ENCODE measurements at places on chromosomes 12 and 14.

DNA sequence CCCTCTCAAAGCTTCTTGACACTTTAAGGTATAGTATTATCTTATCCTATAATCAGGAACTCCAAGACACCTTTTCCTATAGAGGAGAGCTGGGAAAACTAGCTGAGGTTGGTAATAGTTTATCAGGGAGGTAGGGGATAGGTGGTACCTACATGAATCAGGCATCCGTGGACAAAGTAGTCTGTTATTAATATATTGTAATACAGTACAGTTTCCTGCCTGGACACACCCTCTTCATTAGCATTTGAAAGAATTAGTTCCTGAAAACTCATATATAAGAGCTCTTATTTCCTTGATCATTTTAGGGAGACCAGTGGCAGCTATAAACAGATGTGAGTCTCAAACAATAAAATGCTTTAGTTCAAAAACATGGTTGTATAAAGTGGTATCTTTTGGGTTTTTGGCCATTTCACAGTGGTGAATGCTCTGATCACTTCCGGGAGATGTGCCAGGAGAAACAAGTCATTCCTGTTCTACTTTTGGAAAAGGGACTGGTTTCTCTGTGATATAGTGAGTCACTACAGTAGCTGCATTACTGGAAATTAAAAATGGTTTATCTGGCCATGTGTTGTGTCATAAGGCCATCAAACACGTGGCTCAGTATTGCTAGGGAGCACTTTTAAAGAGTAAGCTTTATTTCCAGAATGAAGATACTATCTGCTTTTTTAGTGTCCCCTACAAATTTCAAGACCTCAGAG is 98.1 kb downstream of the KLRB1 start:
- no peak for DNase-seq

- DNase-seq = no peak
Observed at GRCh38 chr14:56199095-56199981, 81.1 kb downstream of the PELI2 start.

DNA sequence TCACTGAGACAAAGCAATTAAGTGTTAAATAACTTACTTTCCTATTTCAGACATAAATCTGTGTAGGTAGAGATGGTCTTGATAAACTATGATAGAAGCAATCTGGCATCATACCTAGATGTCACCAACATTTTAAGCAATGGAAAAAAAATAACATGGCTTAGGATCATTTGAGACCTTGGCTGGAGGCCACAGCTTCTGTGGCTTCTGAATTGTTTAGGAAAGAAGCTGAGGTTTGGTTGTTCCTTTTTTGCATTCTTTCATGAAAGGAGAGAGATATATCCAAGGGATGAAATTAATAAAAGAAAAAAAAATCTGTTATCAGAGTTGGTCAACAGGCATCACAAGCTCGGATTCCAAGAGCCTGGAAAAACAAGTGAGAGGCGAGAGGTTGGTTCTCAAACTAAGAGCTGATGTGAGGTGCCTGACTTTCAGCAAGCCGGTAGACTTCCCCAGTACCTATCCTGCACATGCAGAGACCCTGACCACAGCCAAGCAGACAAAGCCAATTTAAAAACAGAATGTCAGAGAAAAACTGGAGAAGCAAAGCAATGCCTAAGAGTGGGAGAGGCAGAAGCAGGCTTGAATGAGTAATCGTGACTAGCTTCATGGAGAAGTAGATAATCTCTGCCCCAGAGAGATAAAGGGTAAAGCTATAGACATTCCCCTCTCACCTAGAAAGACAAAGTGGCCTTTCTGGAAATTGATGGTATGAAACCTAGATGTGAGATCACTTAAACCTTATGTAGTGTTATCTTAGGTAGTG is 43.4 kb upstream of the ST8SIA1 start:
- DNase-seq = no peak

DNA sequence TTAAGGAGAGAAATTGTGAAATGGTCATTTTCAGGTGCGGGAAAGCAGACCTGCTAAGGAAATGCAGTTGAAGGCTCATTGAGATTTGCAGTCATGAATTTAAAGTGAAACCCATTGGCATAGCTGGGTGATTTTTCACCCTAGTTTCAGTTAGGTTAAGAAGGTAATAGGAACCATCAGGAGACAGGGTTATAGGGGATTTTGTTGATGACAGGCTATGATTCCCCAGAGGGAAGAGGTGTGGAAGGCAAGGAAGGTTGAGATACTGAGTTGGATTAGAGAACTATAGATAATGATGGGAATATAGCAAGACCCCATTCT is 22.7 kb upstream of the BMAL2 start:
- no peak for DNase-seq

DNA sequence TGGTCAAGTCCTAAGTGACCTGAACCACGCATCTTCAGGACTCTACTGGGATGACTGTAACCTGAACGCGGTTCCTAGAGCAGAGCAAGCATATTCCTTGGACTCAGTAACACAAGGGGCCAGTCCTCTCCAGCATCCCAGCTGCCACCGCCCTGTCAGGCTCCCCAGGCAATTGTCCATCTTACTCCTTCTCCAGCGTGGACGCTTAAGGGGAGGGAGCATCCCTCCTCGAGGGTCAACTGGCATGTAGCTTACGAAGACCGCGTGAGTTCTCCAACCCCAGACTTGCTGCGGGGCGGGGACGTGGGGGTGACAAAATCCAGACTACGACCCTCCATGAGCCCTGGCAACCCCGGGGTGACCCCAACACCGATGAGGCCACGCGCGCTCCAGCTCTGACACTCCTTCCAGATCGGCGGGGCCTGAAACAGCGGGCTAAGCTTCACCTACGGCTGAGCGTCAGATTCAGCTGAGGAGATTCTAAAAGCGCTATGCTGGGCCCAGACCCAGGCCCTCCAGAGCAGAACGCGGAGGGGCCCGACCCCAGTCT is 846 bp upstream of the MTHFD1 start:
- DNase-seq = no peak

Measured in activated CD8-positive, alpha-beta memory T cell treated with anti-CD3 and anti-CD28 coated beads, Interleukin-2, amount 10 ng/mL, durations not matched to agents 7 days and 5 days (primary cell).